ENCODE measurements at places on chromosomes 12 and 14.

GRCh38 chr12:125461831-125462230 is 396.6 kb downstream of the AACS start:
- DNase-seq: no peak

GRCh38 chr14:82359201-82359600 is 825.5 kb upstream of the SEL1L start:
- DNase-seq: no peak

DNA sequence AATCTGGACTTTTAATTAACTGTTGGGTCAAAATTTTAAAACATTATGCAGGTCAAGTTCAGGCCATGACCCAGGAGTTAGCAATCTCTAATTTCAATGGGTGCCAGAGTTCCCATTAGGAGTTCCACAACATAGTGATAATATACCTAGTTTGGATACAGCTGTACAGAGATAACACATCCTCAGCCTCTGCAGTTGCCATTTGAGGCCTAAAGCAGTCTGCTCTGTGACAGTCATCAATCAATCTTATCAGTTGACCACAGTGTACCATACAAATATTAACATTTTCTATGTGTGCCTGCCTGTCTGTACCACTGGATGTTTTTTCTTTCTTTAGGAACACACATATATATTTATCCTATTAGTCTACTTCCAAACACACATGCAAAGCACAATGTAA is 54.0 kb upstream of the BBS10 start:
- no peak for DNase-seq

GRCh38 chr12:101207086-101207780 is 2.8 kb downstream of the SLC5A8 start:
- no peak for DNase-seq

DNA sequence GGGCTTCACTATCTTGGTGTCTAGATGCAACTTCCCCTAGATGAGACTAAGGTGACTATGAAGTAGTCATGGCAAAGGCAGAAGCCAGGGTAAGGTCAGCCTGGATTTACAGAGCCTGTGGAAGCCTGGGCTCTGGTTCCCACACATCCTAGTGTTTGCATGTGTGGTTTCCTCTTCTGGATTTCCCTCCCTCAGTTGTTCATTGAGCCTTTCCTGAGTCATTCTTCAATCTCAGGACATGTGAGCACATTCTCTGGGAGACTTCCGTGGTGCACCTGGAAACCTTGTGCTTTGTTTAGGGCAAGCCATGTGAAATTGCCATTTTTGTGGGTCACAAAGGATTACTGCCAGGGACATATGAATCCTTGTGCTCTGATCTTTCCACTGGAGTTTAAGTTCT is 236.6 kb downstream of the C12orf75 start:
- DNase-seq: no peak

GRCh38 chr14:96586921-96587822 is 85.0 kb downstream of the PAPOLA start:
- no peak for DNase-seq

- DNase-seq: no peak
Observed at GRCh38 chr12:47910486-47910885, 5.7 kb upstream of the VDR start.

- no peak for DNase-seq
Observed at GRCh38 chr12:55931317-55931779, 386 bp downstream of the DGKA start.

GRCh38 chr12:123928274-123928865 is 44.3 kb downstream of the CCDC92 start:
- DNase-seq: no peak

DNA sequence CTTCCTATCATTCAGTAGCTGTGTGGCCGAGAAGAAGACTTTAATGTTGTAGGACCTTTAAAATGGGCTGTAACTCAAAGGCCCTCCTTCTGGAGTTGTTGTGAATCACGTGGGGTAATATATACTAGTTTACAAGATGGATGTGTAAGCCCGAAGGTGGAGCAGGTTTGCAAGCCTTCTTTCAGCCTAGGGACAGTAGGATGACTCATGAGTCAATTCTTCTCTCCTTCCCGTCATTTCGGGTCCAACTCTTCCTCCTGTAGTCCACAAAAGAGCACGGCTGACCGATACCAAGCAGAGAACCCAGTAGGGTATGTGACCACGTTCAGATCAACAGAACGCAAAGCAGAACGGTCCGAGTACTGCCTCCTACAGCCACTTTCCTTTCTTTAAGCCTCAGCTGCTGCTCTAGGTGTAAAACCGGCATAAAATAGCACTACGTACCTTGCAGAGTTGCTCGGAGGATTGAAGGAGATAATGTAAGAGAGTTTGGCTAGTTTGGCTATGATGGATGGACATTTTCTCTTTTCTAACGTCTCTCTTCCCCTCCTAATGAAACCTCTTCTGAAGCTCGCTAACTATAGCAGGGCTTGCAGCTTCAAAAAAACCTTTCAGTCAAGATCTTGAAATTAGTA is 1.3 kb upstream of the RASSF3 start:
- DNase-seq: peak; percentile 50

- DNase-seq: no peak
Observed at GRCh38 chr12:110354172-110354780, 49.2 kb downstream of the ANAPC7 start.

DNA sequence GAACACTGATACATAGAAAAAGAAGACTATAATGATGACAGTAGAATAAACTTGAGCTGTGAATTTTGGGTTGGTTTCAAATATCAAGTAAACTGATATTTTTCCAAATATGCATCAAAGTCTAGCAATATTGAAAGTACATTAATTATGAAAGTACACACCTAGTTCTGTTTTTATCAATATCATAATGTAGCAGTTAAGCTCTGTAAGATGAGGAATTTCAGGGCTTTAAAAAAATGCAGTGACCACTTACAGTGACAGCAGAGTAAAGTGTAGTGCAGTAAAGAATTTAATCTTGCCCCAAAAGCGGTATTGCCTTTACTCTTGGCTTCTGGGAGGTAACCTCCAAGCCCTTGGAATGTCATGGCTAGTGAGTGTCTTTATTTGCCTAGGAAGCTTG is 102.9 kb upstream of the ABCD2 start:
- DNase-seq: no peak

DNA sequence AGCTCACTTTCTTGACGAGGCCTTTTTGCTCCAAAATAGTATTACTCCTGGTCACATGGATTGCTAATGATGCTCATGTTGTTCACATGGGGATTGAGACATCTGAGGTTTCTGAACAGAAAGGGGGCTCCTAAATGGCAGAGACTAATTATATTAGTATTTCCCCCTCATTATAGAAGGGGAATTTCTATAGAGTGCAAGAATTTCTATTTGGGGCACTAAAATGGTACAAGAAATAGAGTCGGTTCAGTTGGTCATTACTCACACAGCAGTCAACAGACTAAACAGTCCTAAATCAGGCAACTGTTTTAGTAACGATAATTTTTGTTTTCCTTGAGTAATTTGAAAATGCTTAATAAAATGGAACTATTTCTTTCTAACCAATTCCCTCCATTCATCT is 108.9 kb downstream of the DACT1 start:
- no peak for DNase-seq

DNA sequence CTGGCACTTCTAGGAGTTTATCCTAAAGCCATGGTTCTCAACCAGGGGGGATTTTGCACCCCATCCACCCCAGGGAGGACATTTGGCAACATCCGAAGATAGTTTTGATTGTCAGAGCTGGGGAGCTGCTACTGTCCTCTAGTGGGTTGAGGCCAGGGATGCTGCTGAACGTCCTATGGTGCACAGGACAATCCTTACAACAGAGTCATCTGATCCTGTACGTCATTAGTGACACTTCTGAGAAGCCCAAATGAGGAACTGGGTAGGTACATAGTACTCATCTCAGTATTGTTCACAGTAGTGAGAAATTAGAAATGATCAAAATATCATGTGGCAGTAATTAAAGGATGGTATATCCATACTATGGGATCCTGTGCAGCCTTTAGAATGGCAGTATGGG is 185.1 kb downstream of the CHST11 start:
- DNase-seq: no peak

DNA sequence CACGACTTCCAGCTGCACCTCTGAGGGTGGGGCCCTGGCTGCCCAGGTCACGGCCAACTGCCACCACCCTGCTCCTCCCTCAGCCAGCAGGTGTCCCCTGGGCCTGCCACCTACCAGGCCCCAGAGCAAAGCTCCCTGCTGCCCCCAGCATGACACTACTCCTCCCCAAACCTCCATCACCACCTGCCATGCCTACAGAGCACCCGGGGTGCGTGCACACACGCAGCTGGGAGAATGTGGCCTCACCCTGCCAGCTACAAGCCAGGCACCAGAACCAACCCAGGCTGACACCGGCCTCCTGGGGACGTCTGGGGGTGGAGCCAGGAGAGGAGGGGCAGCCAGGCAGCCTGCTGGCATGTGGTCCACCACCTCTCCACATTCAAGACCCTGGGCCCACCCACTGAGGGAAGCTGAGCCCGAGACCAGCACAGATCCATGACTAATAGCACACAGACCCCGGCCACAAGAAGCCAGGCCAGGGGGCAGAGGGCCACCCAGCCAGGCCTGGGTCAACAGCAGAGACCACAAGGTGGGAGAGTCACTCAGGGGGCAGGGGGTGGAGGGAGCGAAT is 3.4 kb downstream of the JAG2 start:
- DNase-seq: no peak

- DNase-seq: peak; percentile 72
Observed at GRCh38 chr14:89702073-89702875, 252.3 kb downstream of the EFCAB11 start.

DNA sequence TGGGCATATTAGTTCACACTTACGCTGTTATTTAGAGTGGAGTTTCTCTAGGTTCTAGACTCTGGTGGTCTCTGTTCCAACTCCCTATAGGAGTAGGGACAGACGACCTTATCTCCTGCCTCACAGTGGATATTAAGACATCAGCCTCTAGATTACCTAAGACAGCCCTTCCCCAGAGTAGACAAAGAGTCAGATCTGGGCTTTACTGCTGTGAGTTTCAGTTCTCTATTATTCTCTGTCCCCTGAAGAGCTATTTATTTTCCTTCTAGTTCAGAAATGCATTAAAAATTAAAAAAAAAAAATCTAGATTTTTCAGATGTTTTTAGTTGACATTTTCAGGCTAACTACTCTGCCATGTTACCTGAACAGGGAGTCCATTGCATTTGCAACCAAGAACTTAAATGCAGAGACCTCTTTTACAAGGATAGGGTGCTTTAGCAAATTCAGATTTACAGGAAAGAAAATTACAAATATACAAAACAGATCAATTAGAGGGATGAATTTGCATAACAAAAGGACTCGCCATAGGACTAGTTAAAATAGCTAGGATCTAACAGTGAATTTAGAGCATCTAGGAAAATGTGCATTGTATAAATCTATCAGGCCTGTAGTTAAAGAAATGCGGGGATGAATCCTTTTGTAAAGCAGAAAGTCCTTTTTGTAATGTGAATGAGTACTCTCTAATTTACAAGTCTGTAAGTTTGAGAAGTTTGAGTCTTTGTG is 381.4 kb downstream of the APAF1 start:
- no peak for DNase-seq

- DNase-seq: no peak
Observed at GRCh38 chr12:113820309-113820708, 145.8 kb downstream of the RBM19 start.

GRCh38 chr12:105899589-105899988 is 239.2 kb downstream of the NUAK1 start:
- no peak for DNase-seq

DNA sequence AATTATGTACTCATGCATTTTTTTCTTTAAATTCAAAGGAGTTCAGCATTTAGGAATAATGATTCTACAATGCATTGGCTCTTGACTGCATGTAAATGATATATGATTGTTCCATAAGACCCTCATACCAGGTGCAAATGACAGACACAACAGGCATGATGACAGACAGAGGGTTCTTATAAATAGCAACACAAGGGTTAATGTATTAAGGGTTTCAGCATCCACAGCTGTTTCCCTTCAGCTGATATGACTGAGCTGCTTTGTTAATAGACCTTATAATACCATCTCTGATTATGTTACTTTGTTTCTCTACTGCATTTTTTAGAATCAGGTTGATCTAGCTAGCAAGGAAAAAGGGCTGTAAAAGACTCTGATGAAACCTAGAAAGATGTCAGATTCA is 90.8 kb upstream of the TMTC2 start:
- no peak for DNase-seq

DNA sequence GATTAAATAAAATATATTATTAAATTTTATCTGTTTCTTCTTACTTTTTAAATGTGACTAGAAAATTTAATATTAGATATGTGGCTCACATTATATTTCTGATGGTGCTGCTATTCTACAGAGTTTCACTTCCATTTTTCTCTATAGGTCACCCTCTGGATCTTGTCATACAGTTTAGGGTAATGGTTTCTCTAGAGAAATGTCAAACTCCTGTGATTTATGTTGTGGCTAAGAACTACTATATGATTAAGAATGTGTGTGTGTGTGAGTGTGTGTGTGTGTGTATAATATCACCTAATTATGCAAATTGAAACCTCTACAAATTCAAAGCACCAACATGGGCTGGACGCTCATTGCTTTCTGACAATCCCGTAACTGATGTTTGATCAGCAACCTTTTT is 325.9 kb downstream of the ADAMTS20 start:
- DNase-seq: no peak

DNA sequence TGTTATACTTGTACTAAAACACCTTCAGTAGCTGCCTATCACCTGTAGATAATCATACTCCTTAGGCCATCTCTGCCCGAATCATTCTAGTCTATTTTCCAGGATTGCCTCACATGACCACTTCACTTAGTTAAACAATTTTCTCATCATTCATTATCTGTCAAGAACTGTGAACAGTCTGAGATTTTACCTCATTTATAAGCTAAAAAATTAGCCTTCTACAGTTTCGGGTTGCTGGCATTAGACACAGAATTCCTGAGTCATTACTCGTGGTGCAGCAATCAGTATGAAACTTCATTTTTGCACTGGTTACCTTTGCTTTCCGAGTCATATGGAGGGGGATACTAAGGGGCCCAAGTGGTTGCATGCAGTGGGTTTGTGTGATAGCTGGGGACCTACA is 57.6 kb upstream of the OTOGL start:
- no peak for DNase-seq

GRCh38 chr12:29706311-29706710 is 77.4 kb downstream of the TMTC1 start:
- no peak for DNase-seq

DNA sequence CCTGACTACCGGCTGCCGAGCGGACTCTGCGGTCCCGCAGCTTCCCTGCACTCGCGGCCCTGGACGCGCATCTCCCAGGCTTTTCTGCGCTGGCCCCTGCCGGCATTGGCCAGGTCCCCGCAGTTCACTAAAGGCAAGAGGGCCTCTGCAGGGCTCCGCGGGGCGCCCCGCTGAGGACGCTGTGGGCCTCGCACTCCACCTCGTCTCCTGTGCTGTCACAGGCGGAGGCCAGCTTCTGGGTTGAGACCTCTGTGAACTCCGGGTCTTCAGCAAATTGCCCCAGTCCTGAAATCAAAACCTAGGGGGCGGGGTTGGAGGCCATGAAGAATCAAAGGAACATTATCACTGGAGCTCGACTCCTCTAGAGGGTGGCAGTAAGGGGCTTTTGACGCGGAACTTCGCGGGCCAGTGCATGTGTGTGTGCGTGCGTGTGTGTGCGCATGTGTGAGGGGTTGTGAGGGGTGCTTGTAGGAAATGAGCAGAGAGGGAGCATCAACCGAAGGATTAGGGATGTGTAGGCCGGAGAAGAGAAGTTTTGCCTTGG is 68.5 kb upstream of the CAPRIN2 start:
- DNase-seq: no peak
